ENCODE measurements at places on chromosomes 12 and 14.

GRCh38 chr12:85390266-85390665 lies 110.2 kb downstream of the ALX1 start:
- DNase-seq: no peak

DNA sequence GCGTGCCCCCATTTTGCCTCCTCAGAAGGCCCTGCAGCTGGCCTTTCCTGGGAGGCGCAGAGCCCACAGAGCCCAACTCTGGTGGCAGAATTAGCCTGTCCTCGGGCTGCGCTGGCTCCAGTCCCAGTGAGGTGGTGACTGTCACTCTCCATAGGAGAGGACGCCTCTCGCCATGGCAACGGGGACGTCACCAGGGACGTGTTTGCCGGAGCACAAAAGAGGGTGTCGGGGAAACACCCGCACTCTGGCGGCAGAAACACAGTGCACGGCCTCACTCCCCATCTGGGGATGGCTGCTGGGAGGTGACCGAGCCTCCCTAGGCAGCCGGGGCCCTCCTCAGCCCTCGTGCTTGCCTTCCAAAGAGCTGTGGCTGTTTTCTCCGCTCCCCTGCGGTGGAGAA lies 50.2 kb upstream of the NCOR2 start:
- no peak for DNase-seq

DNA sequence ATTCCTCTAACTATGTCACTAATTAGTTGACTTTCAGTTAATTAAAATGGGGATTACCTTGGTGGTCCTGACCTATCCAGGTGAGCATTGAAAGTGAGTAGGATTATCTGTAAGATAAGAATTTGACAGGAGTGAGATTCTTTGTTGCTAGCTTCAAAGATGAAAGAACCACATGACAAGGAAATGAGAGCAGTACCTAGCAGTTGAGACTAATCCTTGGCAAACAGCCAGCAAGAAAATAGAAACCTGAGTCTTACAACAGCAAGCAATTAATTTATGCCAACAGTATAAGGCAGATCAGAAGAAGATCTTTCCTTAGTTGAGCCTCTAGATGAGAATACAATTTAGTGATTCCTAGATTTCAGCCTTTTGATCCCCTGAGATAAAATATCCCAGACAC lies 1058.4 kb downstream of the LRFN5 start:
- DNase-seq: no peak

GRCh38 chr14:73372529-73372928 lies 85.8 kb downstream of the NUMB start:
- no peak for DNase-seq

- no peak for DNase-seq
Observed at GRCh38 chr12:105538880-105539279, 208.4 kb downstream of the C12orf75 start.

DNA sequence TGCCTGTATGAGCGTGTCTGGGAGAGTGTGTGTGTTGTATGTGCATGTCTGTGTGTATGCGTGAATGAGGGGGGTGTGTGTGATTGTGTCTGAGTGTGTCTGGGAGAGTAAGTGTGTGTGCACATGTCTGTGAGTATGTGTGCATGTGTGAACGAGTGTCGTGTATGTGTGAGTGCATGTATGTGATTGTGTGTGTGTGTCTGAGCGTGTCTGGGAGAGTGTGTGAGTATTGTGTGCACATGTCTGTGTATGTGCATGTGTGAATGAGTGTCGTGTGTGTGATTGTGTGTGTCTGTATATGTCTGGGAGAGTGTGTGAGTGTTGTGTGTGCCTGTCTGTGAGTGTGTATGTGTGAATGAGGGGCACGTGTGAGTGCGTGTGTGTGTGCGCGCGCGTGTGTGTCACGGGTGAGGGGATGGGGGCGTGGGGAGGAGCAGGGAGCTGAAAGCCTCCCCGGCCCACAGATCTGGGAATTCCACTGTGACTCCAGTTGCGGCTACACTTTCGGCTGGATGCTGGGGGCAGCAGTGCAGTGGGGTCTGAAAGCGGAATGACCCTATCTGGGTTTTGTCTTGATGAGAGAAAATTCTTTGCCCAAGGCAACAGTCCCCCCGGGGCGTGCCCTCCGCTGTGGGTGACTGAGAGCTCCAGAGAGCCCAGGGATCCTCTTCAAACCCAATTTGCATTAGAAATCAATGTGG lies 138.1 kb upstream of the MED13L start:
- no peak for DNase-seq

DNA sequence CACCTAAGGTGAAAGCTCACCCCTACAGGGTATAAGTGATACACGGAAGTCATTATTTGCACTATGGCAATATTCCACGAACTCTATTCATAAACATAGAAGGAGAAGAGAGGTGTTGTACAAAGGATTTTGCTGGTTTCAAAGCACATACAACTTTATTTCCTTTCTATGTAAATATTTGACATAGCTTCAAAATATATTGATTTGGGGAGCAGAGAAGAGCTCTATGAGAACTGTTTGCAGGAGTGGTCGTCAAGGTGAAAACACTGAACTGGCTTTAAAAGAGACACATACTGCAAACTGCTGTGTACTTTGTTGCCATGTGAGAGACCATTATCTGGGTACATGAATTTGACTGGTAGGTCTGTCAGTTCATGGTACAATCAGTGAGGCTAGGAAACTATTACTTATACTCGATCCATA lies 16.7 kb downstream of the CNIH1 start:
- no peak for DNase-seq

- DNase-seq: no peak
Observed at GRCh38 chr12:45220363-45220931, 4.6 kb downstream of the ANO6 start.

- no peak for DNase-seq
Observed at GRCh38 chr14:34181338-34181737, 230.5 kb upstream of the EGLN3 start.

Measured in T1000 (cell line).